ENCODE measurements at places on chromosomes 4 and X. TPM values are rescaled to one million over a fixed set of nuclear protein-coding genes. Genes with fewer than 3 reads are reported as not detected.

IL15 gene
- 0.13 TPM for total RNA-seq

SLC49A3 gene
- not detected for total RNA-seq

GYPE gene
- total RNA-seq = 0.37 TPM

- no peak for DNase-seq
Observed at GRCh38 chrX:23436875-23437274, 102.2 kb downstream of the PTCHD1 start.

DNA sequence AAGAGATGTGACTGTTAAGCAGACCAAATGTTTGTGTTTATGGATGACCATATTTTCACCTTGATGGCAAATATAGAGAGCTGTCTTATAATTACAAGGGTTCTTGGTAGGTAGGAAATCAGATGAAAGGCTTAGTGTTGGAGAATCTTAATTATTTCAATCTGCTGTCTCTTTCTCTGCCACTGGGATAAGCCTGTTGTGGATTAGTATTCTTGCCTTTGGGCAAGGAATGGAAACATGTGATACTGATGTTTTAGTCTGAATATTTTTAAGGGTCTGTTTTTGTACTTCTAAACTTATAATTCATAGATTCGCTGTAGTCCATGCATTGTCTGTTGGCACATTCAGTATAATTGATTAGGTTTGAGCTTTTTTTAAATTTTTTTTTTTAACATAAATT is 23.7 kb upstream of the NUDT6 start:
- DNase-seq = no peak

- no peak for DNase-seq
Observed at GRCh38 chr4:48081196-48081595, 52.9 kb downstream of the TXK start.

DNA sequence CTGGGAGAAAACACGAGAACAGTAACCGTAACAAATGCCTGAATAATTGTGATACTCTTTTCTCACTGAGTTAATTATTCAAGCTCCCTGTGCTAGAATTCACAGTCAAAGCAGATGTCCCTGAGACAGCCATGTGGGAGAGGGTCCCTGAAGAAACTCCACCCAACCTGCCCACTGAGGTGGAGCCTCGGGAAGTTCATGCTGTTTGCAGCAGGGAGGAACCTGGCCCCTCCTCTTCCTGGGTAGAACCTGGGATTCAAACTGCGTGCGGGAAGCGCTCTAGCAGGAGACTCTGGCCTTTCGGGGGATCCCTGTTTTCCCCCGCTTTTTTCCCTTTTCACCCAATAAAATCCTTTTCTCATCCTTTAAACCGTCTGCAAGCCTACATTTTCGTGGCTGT is 20.2 kb upstream of the RHOH start:
- DNase-seq = no peak

All from SK-MEL-5 (cell line).